NCI-H2107 (cell line): ENCODE measurements at places on chromosomes 3 and 15.

DNA sequence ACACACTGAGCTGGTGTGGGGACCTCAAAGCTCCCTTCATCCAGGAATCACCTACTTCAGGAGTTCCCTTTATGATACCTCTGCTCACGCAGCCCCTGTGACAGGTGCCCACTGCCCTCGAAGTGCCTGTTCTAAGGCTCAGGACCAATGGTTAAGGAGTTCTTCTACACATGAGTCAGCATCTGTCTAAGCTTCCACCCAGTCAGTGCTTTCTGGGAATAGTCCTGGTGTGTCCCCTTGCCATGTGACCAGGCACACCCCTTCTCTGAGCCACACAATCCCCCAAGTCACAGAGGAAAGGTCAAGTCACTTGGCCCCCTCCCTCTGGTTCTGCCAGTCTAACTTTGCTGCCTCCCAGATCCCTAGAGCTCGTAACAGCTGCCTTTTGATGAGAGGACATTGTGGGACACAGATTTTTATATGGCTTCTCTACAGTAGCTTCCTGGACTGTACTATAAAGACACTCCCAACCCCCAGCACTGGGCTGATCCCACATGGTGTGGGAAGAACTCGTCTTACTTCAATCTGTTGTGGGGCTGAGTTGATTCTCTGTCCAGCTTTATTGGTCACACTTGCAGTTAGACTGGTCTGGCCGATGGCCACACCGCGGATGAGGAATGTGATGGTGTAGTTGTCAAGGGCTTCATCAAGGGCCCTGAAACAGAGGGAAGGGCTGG is 78.8 kb downstream of the NUP210 start:
- no peak for DNase-seq

DNA sequence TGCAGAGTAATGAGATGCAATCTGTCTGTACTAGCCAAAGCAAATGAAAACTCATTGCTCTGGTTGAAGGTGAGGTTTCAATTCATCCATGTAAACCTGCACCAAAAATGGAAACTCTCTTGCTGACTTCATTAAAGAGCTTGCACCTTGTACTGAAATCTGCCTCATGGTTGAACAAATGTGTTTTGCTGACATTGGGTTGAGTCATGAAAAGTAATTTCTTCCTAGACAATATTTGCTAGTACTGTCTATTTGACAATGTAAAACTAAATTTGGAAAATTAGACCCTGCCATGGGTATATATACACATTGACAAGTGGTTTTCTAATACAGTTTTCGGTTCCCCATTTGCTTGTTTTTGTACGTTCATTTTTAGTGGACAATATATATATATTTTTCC is 33.3 kb downstream of the RYR3 start:
- DNase-seq: no peak

- DNase-seq: no peak
Observed at GRCh38 chr3:121411523-121411922, 134.3 kb downstream of the POLQ start.

DNA sequence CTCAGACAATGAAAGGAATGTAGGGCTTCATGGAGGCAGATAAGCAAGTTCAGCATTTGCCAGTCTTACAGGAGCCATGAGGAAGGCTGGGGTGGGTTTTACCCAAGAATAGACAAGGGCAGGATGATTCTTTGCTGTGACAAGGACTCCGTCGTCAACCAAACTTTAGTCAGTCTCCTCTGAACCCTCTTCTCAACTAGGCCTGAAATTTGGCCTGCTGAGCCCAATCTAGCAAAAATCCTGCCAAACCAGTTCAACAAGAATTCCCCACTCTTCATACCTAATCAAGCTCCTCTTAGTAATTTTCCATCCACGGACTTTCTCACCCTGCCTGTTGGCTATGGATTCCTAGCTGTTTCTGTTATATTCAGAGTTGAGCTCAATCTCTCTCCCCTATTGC is 280.5 kb downstream of the TBL1XR1 start:
- peak; percentile 30 for DNase-seq

DNA sequence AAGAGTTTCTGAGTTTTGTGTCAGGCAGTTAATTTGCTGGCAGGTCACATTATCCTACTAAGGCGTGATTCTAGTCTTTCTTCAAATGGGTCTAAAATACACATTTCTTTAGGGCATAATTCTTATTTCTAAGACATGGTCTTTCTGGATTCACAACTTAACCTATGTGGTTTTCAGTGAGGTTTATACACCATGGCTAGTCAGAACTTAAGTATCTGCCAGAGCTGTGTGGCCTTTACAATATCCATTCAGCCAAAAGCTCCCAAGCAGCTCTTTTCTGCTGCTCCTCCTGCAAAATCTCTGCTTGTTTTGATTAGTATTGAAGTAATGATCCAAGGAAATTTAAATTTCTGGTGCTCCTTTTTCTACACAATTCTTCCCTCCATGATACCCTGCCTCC is 33.5 kb downstream of the SLC9C1 start:
- no peak for DNase-seq

DNA sequence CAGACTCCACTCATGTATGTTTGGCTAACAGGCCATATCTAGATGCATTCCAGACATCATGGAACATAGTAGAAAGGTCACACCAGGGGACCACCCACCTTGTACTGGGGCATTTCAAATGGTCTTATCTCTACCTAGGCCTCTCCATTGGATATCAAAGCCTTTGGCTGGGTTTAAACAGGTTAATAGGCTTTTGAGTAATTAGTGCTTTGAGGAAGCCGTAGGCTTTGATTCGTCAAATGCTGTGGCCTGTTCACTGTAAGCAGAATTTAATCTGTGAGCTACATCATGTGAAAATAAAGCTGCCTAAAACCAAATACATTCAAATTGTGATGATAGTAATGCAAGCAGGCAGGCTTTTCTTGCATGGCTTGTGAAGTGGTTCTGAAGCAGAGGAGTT is 129.5 kb downstream of the ST8SIA2 start:
- DNase-seq: no peak

DNA sequence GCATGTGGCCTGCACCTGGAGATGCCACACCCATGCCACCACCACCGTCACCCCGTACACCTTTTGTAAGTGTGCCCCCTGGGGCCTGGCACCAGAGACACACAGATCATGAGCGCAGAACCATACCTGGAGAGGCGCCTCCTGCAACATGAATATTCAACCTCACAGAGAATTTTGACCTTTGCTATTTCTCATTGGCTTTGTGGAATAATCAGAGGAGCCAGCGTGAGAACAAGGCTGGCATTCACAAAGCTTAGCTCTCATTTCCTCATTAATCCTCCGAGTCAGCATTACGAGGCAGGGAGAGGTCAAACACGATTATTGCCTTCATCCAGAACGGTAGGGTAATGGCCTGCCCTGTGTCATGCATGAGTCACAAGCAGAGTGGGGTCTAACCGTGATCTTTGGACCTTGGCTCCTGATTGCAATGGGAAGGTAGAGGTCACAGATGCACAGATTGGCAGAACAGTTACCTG is 73.0 kb upstream of the POMGNT2 start:
- DNase-seq: no peak

DNA sequence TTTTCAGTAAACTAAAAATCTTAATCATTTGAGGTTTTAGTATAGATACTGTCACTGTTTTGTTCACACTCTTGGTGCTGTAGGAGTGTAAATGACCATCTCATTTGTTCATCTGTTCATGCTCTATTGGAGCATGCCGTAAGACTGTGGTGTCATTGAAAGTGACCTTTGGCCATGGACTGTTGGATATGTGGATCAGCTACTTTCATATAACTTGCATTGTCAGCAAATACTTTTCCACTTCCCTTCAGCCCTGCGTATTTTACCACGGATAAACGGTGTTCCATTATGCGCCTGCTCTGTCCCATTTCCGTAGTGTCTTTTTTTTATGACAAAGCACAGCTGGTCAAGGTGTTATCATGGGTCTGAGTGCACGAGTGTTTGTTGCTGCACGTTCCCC is 32.6 kb upstream of the SENP5 start:
- DNase-seq: no peak

DNA sequence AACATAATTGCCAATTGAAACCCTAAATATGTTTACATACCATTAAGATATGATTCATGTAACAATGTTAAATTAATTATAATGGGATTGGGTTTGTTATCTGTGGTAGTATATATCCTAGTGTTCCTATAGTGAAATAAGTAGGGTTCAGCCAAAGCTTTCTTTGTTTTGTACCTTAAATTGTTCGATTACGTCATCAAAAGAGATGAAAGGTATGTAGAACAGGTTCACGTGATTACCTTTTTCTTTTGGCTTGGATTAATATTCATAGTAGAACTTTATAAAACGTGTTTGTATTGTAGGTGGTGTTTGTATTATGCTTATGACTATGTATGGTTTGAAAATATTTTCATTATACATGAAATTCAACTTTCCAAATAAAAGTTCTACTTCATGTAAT is 212.4 kb downstream of the CHL1 start:
- DNase-seq: no peak

DNA sequence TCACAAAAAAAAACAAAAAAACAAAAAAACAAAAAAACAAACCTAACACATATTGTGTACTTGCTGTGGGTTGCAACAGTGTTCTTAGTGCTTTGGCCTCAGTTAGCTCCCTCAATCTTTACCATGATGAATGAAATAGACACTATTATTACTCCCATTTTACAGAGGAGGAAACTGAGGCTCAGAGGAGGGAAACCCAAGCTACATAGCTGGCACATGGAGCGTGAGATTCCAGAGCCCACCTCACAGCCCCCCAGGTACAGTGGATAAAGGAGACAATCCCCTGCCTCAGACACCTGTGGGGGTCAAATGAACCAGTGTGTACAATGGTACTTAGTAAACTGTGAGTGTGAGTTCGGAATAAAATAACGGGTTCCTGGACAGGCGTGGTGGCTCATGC is 104.9 kb upstream of the SMAD3 start:
- DNase-seq: no peak

- no peak for DNase-seq
Observed at GRCh38 chr3:4447295-4447999, 19.6 kb downstream of the SUMF1 start.

- DNase-seq: peak; percentile 15
Observed at GRCh38 chr3:108489776-108490175, 20.6 kb downstream of the MYH15 start.

DNA sequence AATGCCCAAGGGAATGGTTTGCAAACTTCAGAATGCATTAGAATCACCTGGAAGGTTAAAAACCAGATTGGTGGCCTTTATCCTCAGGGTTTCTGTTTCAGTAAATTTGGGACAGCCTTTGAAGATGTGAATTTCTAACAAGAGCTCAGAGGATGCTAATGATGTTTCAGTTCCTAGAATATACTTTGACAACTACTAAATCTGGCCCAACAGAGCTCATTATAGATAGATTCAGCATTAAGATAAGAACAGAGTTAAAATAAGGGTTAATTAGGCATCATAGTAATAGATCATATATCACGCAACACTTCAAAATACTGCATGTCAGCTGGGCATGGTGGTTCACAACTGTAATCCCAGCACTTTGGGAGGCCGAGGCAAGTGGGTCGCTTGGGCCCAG is 9.3 kb upstream of the KPNA4 start:
- DNase-seq: no peak

- DNase-seq: no peak
Observed at GRCh38 chr3:177603148-177603603, 405.9 kb upstream of the TBL1XR1 start.

GRCh38 chr3:144774897-144775296 is 803.3 kb downstream of the DIPK2A start:
- DNase-seq: no peak

DNA sequence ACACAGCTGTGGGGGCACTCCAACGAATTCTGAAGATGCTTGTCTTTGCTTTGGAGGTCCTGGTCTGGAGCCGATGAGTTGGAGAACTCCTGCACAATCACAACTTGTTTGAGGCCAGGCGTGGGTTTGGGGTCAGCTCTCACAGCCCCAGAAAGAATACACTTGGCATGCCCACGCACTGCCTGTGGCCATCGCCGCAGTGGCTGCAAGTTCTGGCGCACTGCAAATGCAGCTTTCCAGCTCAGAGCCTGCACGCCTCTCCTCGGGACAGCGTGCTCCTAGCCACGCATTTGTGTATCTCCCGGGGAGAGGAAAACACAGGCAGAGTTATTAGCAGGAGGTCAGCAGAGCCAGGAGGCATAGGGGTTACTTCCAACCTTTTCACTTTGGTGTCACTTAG is 282.7 kb downstream of the ADAMTS17 start:
- no peak for DNase-seq

DNA sequence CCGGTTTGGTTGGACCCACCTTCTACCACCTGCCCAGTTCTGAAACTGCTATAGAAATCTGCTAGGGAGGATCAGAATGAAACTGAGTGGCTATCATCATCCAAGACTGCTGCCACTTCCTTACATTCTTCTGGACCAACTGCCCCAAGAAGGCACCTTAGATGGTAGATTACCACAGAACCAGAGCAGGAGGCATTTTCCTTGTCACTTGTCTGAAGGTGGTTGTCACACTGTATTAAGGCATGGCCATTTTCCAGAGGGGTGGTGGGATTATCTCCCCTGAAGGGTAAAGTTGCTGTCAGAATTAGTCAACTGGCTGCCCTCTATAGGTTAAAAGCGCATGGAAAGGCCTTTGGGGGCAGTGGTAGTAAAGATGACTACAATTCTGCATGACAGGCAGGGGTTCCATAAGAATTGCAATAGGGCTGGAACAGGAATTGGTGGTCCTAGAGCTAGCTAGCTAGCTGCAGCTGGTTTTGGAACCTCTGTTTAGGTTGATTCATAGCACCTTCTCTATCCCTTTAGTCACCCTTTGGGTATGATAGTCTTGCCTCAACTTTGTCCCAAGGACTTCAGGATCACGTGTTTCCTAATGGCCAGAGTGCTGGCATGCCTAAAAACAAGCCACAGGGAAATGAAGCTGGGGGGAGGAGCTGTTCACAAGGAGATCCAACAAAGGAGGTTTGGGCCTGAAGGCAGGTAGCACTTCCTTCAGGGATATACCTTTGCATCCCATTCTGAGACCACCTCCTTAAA is 4.8 kb upstream of the CSPG5 start:
- no peak for DNase-seq

GRCh38 chr3:133038089-133038730 is at the start of gene TMEM108:
TMEM108 (plus strand) TSS chr3:133038391.
- peak; percentile 92 for DNase-seq

GRCh38 chr15:48330105-48330785 is 984 bp upstream of the DUT start:
- DNase-seq: no peak

- no peak for DNase-seq
Observed at GRCh38 chr3:177942911-177943310, 593.3 kb upstream of the KCNMB2 start.

DNA sequence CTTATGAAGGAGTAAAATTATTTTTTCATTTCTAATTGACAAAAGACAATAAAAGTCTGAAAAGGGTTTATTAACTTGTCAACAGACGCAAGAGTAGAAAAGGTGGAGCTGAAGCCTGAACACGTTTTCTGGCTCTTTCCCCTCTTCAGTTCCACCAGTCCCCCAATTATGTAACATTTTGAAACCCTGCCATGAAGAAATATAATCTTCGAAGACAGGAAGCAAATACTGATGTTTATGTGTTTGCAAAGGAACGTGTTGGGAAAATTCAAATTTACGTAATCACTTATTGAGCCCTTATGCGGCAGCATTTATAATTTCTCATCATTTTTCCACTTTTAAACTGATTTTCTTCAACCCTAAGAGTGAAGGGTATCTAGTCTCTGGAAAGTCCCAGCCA is 767 bp downstream of the AP3S2 start:
- DNase-seq: no peak

- DNase-seq: no peak
Observed at GRCh38 chr3:31213869-31214486, 318.7 kb upstream of the STT3B start.

- peak; percentile 48 for DNase-seq
Observed at GRCh38 chr3:44913868-44914468, 39.6 kb downstream of the TGM4 start.

- DNase-seq: no peak
Observed at GRCh38 chr15:79779746-79780145, 117.1 kb downstream of the MTHFS start.
